CD4-positive, alpha-beta T cell (primary cell): ENCODE measurements at places on chromosomes 4 and X.

GRCh38 chrX:134512566-134512965, 52.6 kb downstream of the HPRT1 start:
- DNase-seq: no peak

DNA sequence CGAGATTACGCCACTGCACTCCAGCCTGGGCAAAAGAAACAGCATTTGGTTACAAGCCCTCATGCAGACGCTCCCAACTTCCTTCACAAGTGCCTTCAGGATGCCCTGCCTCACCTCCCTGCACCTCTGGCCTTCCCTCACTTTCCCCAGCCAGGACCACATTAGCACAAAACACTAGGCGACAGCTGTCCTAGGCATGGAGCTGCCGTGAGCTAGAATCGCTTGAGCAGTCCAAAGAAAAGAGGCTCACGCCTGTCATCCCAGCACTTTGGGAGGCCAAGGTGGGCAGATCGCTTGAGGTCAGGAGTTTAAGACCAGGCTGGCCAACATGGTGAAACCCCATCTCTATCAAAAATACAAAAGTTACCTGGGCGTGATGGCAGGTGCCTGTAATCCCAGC, 15.8 kb downstream of the RNF212 start:
- no peak for DNase-seq

DNA sequence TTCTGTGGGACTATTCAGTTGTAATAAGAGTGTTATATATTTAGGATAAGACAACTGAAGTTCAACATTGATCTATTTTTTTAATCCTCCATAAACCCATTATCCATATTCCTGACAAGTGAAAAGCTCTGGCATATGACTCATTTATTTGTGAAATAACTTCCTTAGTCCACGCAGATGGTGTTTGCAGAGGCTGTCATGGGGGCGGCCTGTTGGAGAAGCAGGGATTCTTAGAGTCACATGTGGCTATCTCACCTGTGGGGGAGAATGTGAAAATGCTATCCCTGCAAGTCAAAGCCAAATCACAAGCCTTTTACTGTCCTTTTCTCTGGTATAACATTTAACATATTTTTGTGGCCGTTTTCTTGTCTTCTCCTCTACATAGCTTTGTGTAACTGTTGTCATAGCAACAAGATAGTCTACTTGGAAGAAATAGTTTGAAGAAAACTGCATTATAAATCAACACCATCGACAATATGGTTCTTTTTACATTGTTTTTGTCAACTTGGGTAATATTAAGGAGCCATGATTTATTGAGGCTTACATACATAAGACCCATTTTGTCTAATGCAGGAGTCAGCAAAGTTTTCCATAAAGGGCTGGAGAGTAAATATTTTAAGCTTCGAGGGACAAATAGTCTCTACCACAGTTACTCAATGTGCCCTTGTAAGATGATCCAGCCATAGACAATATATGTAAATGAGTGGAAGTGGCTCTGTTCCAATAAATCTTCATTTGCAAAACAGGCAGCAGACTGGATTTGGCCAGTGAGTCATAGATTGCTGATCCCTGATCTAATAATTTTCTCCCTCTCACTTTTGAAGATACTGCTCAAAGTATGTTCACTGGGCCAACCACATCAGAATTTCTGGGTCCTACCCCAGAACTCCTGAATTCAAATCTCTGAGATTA, 395.0 kb downstream of the DTHD1 start:
- no peak for DNase-seq

DNA sequence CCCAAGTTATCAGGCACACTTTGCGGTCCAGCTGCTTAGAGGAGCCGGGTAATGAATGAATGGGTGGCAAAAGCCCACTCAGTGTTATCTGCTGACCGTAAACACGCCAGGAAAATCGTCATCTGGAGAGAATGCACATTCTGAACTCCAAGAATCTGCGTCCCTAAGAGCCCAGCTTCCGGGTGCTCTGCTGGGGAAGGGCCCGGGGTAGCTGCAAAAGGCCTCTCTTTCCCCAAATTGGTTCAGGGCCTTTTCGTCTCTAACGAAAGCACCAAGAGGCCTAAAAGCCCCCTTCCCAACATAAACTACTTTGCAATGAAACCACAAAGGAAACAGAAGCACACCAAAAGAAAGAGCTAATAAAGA, 1.6 kb upstream of the SFRP2 start:
- no peak for DNase-seq

GRCh38 chr4:185742766-185743165, 69.2 kb downstream of the SORBS2 start:
- DNase-seq: no peak

GRCh38 chrX:46477435-46477834, 67.8 kb downstream of the ZNF674 start:
- no peak for DNase-seq

DNA sequence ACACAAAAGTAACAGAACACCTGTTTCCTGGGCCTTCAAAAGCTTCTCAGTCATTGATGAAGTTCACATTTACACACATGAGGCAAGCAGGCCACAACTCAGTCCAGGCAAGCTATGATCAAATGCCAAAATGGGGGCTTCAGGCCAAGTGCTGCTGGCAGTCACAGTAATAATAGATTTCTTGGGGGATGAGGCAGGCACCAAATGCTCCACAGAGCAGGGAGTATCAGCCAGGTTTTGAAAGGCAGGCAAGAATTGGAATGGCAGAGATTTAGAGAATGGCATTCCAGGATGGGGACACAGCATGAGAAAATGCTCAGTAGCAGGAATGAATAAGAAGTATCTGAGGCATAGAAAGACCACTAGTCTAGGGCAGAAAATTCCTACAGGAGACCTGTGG, 52.8 kb downstream of the GRIA3 start:
- DNase-seq: no peak

- DNase-seq: no peak
Observed at GRCh38 chrX:40243755-40244515, 146.2 kb upstream of the BCOR start.

DNA sequence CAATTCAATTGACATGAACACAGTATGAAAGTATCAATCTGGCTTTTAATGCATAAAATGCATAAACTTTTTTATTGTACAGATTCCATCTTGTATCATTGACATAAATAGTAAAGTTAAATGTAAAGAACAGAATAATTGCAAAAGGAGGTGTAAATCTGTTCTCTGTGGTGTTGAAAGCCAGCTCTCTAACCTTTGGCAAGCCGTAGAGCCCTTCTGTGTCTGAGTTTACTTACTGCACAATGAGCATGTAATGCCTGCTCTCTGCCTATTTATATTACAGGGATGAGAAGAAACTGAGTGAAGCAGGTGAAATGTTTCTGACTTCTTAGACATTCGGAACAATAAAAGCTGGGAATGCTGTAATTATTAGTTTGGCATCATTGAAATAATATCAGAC, 389.3 kb upstream of the EPHA5 start:
- no peak for DNase-seq

DNA sequence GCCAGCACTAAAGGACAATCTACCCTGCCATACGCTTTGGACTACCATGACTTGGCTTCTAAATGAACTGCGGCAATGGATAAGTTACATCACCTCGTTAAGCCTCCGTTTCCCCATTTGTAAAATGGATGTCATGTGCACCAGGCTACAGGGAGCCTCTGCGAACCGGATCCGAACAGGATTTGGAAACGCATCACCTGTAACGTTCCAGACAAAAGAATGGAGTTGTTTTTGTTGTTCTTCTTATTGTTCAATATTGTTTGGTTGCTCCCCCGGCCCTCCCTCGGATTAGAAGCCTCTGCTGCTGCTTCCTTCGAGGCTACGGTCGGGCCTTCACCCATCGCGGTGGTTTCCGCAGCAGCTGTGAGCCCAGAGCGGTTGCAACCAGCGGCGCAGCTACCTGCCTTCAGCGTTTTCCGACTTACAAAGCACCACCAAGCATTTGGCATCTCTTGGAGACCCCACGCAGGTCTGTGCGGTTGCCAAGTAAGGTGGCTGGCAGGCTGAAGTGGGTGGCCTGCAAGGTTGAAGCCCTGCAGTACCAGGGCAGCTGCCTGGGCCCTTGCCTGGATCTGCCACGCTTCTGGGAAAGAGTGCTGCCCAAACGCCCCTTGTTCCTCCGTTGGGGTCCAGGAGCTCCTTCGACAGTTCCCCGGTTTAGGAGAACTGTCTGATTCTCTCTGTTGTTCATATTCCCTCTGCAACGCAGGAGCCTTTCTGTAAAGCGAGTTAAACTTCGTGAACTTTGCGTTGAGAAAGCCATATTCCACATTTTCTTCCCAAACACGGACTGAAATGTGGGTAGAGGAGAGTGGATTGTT, 7.1 kb downstream of the NKX3-2 start:
- DNase-seq: no peak

- no peak for DNase-seq
Observed at GRCh38 chr4:100848841-100849240, 331.0 kb upstream of the EMCN start.

GRCh38 chr4:28278676-28279075, 1418.0 kb downstream of the STIM2 start:
- no peak for DNase-seq

GRCh38 chr4:188195389-188195985, 56.2 kb downstream of the TRIML1 start:
- DNase-seq: no peak

DNA sequence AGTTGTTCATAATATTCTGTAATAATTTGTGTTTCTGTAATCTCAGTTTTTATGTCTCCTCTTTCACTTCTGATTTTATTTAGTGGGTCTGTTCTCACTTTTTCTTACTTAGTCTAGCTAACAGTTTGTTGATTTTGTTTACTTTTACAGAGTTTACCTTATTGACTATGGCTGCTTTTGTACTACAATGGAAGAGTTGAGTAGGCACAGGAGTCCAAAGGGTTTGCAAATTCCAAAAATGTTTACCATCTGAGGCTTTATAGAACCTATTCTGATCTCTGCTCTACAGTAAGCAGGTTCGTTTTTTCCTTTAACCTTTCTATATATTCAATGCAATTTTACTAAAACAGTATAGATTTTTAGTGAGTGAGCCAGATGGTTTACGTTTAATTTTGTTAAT, 55.1 kb downstream of the UGT2B17 start:
- DNase-seq: no peak

DNA sequence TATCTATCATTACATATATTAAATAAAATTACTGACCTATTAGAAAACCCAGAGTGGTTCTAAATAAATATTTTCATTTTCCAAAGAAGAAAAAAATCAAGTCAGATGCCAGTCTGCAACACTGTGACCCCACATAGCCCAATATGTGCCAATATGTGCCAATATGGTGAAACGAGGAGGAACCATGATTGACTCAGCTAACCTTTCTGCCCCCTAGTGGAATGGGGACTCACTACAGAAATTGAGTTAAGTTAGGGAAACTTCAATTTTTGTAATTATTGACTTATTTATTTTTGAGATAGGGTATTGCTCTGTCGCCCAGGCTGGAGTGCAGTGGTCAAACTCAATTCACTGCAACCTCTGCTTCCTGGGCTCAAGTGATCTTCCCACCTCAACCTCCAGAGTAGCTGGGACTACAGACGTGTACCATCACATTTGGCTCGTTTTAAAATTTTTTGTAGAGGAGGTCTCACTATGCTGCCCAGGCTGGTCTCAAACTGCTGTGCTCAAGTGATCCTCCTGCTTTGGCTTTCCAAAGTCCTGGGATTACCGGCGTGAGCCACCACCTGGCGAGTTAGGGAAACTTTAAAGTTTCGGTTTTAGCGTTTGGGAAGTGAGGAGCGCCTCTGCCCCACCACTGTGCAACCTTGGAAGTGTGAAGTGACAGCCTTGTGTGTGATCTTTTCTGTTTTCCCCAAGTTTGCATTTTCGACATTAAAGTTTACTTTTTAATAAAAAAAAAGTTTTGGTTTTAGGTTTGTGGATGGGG, 116.8 kb upstream of the SHISA3 start:
- no peak for DNase-seq

GRCh38 chr4:184392748-184393559, 81.4 kb downstream of the IRF2 start:
- peak; percentile 40 for DNase-seq

DNA sequence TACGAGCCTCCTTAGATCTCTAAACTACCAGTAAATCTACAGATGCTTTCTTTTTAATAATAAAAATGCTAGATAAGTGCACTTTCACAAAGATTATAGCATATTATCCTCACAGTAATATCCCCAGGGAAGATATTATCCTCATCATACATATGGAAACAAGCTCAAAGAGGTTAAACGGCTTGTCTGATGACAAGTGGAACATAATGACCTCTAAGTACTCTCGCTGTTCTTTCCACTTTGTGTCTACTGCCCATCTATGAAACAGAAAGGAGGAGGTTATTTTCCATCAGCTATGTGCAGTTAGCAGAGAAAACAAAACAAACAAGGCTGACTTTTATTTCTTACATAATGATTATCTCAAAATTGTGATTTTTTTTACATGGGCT, 42.8 kb upstream of the PRDM8 start:
- DNase-seq: no peak

- no peak for DNase-seq
Observed at GRCh38 chr4:29423836-29424721, 1296.1 kb upstream of the PCDH7 start.

GRCh38 chr4:149279776-149280175, 535.9 kb downstream of the IQCM start:
- DNase-seq: no peak

DNA sequence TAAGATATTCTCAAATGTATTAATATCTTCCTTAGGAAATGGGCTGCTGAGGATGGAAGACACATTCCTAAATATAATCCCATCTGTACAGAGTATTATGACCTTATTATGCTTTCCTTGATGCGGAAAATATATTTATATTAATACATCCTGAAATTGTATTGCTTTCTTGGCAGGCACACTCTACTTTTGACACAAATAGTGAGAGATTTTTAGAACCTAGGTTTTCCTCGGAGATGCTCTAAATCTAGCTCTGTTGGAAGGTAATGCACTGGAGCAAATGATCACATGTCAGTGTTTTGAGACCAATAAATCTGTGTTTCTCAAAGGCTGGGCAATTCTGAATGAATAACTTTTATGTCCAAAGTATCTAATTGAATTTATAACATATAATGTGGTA, 94.3 kb upstream of the MAGEC2 start:
- no peak for DNase-seq

GRCh38 chrX:38138900-38139299, 81.8 kb downstream of the SRPX start:
- DNase-seq: no peak

GRCh38 chrX:108699368-108699767, 37.0 kb downstream of the IRS4 start:
- no peak for DNase-seq

GRCh38 chr4:159766241-159766640, 663.4 kb downstream of the RAPGEF2 start:
- no peak for DNase-seq

- peak; percentile 5 for DNase-seq
Observed at GRCh38 chrX:103356858-103357257, 552 bp downstream of the TCEAL9 start.

- no peak for DNase-seq
Observed at GRCh38 chr4:24477919-24478318, 106.4 kb downstream of the DHX15 start.
